Glutamatergic neuron (in vitro differentiated cells): ENCODE measurements at places on chromosomes 3 and 15. TPM values are rescaled to one million over a fixed set of nuclear protein-coding genes. Genes with fewer than 3 reads are reported as not detected.

The CPLX3 gene
- 0.32 TPM for total RNA-seq

GRCh38 chr3:129003578-129004112 is 2.5 kb downstream of the EFCC1 start:
- DNase-seq, result peak; percentile 68

DNA sequence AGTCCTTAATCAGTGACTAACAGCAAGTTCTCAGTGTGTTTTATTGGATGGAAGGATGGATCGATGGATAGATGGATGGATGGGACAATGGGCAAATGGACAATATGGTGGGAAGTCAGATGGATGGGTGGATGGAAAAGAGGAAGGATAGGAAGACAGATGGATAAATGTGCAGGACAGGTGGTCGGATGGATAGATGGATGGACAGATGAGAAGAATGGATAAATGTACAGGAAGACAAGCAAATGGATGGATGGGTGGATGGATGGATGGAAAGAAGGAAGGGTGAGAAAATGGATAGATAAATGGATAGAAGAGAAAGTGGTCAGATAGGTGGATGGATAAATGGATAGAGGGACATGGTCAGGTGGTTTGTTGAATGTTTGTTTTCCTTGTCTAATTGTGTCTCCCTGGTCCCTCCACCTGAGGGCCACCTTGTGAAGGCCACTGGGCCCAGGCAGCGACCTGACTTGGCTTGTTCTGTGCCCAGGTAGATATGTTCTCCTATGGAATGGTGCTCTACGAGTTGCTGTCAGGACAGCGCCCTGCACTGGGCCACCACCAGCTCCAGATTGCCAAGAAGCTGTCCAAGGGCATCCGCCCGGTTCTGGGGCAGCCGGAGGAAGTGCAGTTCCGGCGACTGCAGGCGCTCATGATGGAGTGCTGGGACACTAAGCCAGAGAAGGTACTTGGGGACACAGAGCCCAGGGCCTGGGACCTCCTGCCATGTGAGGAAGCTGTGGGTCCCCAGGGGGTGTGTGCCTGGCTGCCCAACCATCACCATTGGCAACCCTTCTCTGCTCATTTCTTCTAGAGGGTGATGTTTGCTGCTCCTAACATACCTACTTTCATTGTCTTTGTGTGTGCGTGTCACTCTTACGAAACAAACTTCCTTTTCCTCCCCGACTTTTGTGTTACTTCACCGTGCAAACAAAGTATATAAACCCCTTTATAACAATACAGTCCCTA is 137.5 kb downstream of the LRRK1 start:
- no peak for DNase-seq

DNA sequence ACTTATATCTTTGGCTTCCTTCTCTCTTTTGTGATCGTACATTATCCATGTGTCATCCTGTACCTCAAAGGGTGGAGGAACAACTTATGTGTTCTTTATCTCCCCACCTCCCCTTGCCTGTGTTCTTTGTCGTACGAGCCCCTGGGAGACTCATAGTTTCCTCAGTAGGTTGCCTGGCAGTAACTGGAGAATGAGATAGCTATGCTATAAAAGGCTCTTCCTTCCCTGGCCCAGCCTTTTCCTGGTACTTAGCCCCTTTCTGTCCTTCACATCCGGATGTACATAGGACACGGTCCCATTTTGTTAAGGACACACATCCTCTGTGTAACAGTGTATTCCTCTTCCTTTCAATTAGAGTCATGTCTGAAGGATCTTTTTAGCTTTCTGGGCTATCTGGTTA is 32.1 kb downstream of the PLCL2 start:
- DNase-seq, result no peak

The CTDSPL gene
- total RNA-seq, result 6.6 TPM

The SLC9C1 gene
- not detected for total RNA-seq

- no peak for DNase-seq
Observed at GRCh38 chr15:60583194-60583593, 104.3 kb upstream of the ICE2 start.

The NTRK3 gene
- 9.5 TPM for total RNA-seq

DNA sequence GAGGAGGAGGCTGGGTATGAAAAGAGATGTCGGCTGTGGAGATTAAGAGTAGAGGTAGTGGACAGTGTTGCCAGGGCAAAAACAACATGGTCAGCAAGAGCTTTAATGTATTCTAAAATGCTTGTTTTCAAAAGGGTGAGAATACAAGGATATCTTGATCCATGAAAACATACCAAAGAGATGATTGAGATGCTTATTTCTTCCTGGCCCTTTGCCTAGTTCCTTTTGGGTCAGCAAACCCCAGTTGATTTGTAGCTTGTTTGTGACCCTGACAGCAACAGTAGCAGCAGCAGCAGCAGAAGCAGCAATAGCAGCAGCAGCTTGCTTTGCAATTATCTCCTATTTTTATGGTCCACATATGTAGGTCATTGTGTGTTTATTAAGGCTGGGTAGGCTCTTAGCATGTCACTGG is 337.3 kb downstream of the LPP start:
- DNase-seq, result no peak

DNA sequence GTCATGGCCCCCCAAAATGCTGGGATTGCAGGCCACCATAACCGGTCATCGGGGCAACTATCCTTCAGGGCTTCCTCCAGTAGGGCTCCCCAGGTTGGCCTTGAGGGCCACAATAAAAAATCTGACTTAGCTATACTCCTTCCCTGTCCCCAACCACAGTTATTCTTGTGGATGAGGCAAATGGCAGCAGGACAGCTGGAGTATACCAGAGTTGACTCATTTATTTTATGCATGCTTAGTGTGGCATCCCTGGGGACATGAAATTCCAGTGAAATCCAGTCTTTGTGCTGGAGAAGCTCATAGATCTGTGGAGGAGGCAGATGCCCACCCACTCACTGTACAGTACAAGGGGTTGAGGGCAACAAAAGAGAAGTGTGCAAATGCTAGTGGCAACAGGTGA is 109.5 kb downstream of the RORA start:
- DNase-seq, result no peak

GRCh38 chr3:71195492-71195891 is 388.0 kb downstream of the FOXP1 start:
- no peak for DNase-seq

DNA sequence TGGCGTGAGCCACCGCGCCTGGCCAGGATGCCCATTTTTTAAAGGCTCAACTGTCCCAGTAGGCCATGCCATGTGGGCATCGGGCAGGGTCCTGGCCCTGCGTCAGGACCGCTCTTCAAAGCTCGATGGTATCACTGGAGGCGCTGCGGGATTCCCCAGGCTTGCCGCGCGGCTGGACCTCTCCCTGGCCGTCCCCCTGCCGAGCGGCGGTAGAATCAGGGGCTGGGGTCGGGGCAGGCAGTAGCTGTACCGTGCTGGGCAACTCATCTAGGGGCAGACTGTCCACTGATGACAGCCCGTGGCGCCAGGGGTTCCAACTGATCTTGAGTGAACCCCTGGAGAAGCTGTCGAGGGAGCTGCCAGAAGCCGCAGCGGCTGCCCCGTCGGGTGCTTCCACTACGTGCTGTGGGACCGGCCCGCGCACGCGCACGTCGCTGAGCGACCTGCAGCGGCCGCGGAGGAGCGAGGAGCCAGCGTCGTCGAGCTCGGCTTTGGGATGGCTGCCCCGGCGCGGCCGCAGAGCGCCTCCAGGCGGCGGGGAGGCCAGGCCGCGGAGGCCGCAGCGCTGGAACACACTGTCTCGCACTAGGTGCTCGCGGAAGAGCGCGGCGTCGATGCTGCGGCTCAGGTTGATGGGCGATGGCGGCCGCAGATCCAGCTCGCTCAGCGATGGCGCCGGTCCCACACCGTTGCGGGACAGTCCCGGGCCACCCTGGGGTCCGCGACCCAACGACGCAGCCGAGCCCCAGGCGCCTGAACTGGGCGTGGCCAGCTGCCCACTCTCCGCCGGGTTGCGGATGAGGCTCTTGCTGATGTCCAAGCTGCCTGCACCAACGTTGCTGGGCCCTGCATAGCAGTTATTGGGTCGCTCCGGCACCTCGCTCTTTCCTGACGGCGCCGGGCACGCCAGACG is 5.8 kb downstream of the PRRT3 start:
- DNase-seq, result peak; percentile 92

- DNase-seq, result no peak
Observed at GRCh38 chr3:126121074-126121473, 37.1 kb upstream of the SLC41A3 start.

The MEGF11 gene
- 2.6 TPM for total RNA-seq

GRCh38 chr15:70240082-70240481 is 142.4 kb upstream of the TLE3 start:
- no peak for DNase-seq

DNA sequence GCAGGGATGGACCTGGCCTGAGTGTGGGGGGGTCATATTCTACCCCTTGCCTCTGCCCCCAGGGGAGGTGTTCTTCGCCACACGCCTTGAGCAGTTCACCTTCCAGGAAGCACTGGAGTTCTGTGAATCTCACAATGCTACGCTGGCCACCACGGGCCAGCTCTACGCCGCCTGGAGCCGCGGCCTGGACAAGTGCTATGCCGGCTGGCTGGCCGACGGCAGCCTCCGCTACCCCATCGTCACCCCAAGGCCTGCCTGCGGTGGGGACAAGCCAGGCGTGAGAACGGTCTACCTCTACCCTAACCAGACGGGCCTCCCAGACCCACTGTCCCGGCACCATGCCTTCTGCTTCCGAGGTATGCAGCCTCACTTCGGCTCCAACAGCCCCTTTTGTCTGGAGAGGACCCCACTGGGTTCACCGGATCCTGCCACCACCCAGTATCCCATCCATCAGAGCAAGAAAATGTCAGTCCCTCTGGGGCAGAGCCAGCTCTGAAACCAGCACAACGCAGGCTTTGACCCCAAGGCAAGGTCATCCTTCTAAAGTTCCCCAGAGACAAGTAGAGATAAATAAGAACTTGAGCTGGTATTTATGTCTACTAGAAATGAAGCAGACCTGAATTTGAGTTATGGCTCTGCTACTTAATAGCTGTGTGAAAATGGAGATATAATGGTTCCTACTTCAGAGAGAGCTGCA is 45.8 kb downstream of the HAPLN3 start:
- DNase-seq, result no peak

The CAV3 gene
- total RNA-seq, result 0.29 TPM

- DNase-seq, result peak; percentile 92
Observed at GRCh38 chr15:56245871-56246814, 2.5 kb upstream of the RFX7 start.

The DAZL gene
- total RNA-seq, result 0.51 TPM

- peak; percentile 87 for DNase-seq
Observed at GRCh38 chr3:50365080-50365841, 5.9 kb upstream of the TMEM115 start.

The MINAR1 gene
- total RNA-seq, result 8.5 TPM

DNA sequence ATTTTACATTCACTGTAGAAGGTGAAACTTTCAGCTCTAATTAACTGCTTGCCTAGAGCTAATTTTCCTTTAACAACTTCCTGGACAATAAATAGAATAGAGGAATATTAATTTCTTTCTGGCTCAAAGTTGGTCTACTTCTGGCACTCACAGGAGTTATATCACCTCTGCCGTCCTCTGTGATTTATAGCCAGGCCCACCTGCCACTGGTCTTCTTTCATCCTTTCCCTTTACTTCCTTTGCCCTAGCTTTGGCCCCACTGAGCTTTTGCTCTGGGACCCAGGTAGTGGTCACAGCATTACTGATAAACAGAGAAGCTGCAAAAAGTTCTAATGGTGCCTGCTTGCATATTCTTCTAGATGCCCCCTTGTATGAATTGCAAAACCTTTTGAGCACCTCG is 49.3 kb upstream of the ABHD10 start:
- DNase-seq, result no peak

- DNase-seq, result no peak
Observed at GRCh38 chr3:19213603-19214220, 65.4 kb downstream of the KCNH8 start.
